Activated CD8-positive, alpha-beta memory T cell treated with anti-CD3 and anti-CD28 coated beads, Interleukin-2, amount 10 ng/mL, durations not matched to agents 7 days and 5 days (primary cell): ENCODE measurements at places on chromosomes 11 and 22. TPM values are rescaled to one million over a fixed set of nuclear protein-coding genes. Genes with fewer than 3 reads are reported as not detected.

DNA sequence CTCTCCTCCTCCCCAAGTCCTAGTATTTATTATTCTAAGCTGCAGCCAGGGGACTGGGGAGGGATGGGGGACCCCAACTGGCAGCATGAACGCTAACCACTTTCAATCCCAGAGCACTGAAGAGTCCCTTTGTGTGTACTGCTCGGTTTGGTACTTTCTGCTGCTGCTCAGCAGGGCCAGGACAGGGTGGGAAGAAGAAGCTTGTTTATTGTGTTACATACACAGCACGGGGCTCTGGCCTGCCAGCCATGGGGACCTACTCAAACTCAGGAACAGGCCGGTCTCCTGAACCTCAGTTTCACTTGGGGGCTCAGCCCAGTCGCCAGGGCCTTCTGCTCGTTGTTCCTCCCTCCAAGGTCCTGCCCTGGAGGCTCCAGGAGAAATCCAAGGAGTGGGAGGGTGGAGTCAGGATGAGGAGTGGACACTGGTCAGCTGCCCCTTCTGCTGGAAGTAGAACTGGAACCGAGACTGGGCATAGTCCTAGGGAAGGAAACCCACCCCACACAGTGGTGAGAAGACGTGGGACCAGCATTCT is 616 bp upstream of the CPT1B start:
- H3K36me3 ChIP-seq, result peaks cover 17% of the 10 kb centered on the region
- H3K4me3 ChIP-seq, result no peak overlapping the region
- no peaks in the 10 kb centered on the region for H3K27me3 ChIP-seq
- H3K27ac ChIP-seq, result no peak overlapping the region

GRCh38 chr22:47807506-47807905 is 1045.1 kb downstream of the TBC1D22A start:
- peak; percentile 12 for DNase-seq
- H3K4me3 ChIP-seq, result no peak overlapping the region
- H3K27ac ChIP-seq, result no peak overlapping the region
- no peaks in the 10 kb centered on the region for H3K27me3 ChIP-seq

DNA sequence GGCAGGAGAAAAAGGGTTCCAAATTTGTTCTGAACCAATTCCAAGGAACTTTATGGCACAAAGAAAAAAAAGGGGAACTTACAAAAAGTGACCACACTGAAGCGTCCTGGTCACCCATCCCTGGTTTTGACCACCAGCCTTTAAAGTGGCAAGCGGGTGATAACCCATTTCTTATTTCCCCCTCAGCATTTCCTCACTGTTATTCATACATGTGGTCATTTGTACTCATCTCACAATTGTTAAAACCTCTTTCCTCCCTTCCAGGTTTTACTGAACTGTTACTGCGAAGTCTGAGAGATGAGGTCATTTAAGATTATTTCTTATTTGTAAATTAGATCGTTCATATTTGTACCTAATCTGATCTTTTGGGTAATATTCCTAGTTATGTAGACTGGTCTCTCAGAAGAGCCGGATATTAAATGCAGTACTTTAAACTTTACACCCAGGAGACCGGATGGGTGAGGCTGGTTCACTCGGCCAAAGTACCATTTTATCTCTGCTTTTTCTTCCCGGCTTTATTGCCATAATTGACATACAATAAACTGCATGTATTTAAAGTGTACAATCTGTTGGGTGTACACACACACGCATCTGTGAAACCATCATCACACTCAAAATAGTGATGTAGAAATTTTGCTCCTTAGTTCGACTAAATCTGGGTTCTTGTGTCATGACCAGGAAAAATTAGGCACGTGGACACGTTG is 47.0 kb downstream of the CDPF1 start:
- H3K4me3 ChIP-seq, result no peak overlapping the region
- peaks cover 24% of the 10 kb centered on the region for H3K36me3 ChIP-seq
- no peaks in the 10 kb centered on the region for H3K27me3 ChIP-seq
- H3K4me1 ChIP-seq, result no peaks in the 10 kb centered on the region

DNA sequence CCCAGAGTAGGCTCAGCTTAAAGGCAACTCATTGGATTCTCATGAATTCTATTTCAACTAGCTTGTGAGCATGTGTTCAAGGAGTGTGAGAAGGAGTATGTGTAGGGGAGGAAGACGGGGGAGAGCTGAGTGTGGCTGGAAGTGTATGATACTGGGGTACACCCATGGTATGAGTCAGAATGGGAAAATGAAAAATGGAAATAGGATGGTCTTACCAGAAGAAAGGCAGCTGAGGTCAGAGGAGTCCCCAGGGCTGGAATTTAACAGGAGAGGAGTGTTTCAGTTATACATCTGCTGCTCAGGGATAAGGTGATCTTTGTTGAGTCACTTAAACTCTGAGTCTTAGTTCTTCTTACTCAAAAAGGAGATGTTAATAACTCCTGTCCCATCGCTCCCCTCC is 6.7 kb upstream of the ADAMTS15 start:
- peaks cover 2% of the 10 kb centered on the region for H3K36me3 ChIP-seq
- no peak overlapping the region for H3K27ac ChIP-seq
- no peak for DNase-seq
- no peak overlapping the region for H3K4me3 ChIP-seq
- peaks cover 27% of the 10 kb centered on the region for H3K4me1 ChIP-seq
- H3K27me3 ChIP-seq, result peaks cover 45% of the 10 kb centered on the region

DNA sequence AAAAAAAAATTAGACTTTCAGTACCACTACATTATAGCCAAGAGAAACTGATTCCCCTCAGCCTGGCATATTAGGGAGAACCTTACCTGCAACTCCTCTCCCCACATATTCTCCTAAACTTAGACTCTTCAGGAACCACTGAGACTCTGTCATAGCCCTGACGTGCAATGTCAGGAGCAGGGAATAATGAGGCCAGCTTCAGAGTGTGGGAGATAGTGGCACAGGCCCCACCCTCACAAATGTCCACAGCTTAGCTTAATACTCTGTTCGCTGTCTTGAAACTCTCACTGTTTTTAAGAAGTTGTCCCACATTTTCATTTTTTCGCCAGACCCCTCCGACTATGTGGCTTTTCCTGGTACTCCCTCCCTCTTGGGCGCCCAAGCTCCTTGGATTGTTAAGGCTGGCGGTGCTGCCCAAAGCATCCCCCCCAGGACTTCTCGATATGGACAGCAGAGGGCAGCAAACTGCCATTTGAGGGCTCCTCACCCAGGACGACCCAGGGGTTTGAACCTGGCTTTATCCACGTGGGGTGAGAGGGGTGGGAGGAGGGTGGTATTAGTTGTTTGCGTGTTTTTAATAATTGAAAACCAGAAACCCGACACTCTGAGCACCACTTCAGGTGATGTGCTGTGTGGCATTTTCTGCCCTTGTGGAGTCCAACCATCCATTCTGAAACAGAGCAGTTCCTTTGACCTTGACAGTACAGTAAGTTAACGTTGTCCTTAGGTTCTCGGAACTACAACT is 45.2 kb upstream of the RASSF10 start:
- no peak overlapping the region for H3K27ac ChIP-seq
- no peaks in the 10 kb centered on the region for H3K36me3 ChIP-seq
- H3K4me1 ChIP-seq, result peaks cover 3% of the 10 kb centered on the region
- peaks cover 35% of the 10 kb centered on the region for H3K27me3 ChIP-seq

DNA sequence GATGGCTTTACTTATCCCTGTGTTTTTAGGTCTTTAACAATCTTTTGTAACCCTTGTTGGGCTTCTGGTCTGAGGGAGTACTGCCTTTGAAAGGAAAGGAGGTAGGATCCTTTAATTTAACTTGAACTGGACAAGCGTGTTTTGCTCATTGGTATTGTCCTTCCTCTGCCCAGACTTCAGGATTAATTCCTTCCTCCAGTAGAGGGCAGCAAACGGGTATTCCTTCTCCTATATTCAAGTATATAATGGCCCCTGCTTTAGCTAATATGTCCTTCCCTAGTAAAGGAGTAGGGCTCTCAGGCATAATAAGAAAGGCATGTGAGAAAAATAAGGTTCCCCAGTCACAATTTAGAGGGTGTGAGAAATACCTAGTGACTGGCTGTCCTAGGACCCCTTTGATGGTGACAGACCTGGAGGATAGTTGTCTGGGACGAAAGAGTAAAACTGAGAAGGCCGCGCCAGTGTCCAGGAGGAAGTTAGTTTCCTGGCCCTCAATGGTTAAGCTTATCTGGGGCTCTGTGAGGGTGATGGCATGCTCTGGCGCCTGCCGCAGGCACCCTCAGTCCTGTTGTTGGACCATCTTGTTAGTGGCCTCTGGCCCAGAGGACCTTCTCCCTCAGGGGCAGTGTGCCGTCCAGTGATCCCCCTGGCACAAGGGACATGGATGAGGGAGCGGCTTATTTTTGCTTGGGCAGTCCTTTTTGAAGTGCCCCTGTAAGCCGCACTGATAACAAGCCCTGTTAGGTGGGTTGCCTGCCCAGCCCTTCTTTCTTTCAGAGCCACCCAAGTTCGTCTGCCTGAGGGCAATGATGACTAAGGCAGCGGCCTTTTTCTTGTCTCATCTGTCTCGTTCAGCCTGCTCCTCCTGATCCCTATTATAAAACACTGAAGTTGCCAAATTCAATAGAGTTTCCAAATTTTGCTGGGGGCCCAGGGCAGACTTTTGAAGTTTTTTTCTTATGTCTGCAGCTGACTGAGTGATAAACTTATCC is 51.8 kb downstream of the C11orf71 start:
- no peak overlapping the region for H3K27ac ChIP-seq
- no peak for DNase-seq
- H3K4me1 ChIP-seq, result peaks cover 16% of the 10 kb centered on the region
- H3K4me3 ChIP-seq, result no peak overlapping the region
- no peaks in the 10 kb centered on the region for H3K36me3 ChIP-seq

DNA sequence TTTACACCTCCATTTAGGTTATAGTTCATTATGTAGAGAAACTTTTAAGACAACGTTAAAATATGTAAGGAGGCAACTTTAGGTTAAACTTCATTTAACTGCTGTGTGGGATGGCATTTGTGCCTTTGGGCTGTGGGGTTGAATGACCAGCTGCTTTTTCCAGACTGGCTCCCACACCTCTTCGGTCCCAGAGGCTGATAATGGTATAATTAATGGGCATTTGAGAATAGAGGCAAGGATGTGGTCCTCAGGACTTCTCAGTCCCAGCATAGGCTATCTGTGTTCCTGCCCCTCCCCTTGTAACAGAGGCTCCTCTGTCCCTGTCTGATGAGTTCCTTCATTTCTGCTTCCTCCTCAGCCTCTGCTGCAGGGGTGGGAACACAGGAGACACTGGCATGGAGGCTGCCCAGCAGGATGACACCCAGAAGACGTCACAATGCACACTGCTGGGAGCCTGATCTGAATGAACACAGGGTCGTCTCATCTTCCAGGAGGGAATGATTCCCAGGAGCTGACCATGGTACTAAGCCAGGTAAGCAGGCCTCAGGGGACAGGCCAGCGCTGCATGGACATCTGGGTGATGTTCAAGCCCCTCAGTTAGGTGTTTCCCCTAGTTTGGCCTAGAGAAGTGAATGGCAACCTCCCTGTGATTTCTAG is 17.1 kb upstream of the GNAZ start:
- no peaks in the 10 kb centered on the region for H3K36me3 ChIP-seq
- H3K4me3 ChIP-seq, result no peak overlapping the region
- no peak overlapping the region for H3K27ac ChIP-seq
- peak; percentile 31 for DNase-seq
- H3K27me3 ChIP-seq, result peaks cover 57% of the 10 kb centered on the region

GRCh38 chr11:27058456-27058855 is 17.8 kb downstream of the BBOX1 start:
- DNase-seq, result no peak
- no peak overlapping the region for H3K27ac ChIP-seq
- H3K4me1 ChIP-seq, result no peaks in the 10 kb centered on the region
- no peaks in the 10 kb centered on the region for H3K27me3 ChIP-seq
- no peaks in the 10 kb centered on the region for H3K36me3 ChIP-seq
- no peak overlapping the region for H3K4me3 ChIP-seq

DNA sequence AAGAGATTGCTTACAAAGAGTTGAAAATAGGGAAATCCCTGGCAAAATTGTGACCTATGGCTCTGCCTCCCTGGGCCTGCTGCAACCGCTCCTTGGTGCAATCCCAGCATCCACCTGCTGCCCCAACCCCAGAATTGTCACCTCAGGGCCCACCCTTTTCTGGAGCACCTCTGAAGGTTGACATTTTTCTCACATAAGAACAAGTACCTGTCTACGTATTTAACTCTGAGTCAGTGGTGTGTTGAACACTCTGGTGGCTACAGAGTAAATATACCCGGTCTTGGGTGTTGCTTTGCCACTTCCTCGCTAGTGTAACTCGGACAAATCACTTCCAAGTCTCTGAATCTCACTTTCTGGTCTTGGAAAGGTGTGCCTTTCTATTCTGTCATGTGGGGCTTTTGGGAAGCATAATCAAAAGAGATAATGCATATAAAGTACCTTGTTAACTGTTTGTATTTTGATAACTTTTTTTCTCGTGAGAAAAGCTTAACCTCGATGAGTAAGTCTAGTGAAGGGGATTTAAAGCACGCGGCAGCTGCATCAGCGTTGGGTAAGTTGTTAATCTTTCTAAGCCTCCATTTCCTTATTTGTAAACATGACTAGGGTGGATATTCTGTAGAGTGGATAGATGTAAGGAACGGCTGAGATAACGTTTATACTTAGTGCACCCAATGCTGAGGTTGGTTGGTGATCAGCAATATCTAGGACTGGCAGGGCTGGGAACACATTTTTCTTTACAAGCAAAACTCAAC is 881.2 kb downstream of the OPCML start:
- no peaks in the 10 kb centered on the region for H3K27me3 ChIP-seq
- no peak overlapping the region for H3K4me3 ChIP-seq
- no peaks in the 10 kb centered on the region for H3K4me1 ChIP-seq

DNA sequence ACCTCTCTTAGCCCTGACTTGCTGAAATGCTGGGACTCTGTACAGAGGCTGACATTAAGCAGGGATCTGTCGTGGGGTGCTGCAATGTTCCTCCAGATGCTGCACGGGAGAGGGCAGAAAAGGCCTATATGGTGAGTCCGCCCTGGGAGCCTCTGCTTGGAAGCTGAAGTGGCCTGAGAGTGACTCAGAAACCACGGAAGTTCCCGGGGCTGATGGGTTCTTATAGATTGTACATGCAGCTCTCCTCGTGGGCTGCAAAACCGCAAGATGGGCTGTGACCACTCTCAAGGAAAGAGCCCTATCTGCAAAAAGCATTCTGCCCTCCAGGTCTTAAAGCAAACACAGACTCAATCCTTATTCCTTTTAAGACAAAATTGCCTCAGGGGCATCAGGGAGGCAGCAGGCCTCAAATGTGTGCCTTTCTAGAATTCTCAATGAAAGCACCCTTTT is 5.8 kb upstream of the SLC43A3 start:
- H3K27me3 ChIP-seq, result peaks cover 12% of the 10 kb centered on the region
- H3K36me3 ChIP-seq, result no peaks in the 10 kb centered on the region
- H3K4me3 ChIP-seq, result no peak overlapping the region

DNA sequence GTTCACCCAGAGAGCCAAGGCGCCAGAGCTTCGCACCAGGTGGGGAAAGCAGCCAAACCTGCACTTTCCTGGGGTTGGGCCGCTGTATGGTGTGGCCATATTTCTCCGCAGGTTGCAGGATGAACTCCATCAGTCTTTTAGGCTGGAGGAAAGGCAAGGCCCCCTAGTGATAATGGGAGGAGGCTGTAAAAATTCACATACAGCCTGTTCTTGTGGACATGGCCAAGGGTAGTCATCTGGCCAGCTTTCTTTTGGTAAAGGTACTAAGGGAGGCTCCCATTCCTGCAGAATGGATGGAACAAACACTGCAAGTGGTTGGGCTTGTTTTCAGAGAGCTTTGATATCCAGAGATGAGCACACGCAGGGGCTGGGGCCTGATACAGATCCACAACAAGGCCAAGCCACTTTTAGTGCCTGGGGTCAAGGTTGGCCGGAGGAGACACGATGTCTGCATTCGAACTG is 29.6 kb downstream of the C22orf31 start:
- no peak overlapping the region for H3K4me3 ChIP-seq
- DNase-seq, result no peak
- H3K27ac ChIP-seq, result no peak overlapping the region
- H3K27me3 ChIP-seq, result peaks cover 72% of the 10 kb centered on the region
- H3K36me3 ChIP-seq, result no peaks in the 10 kb centered on the region

AGBL2 gene
- total RNA-seq, result 5.6 TPM

SAAL1 gene
- 35.3 TPM for total RNA-seq

GLYAT gene
- total RNA-seq, result not detected

GGTLC2 gene
- not detected for total RNA-seq
